ENCODE measurements at places on chromosomes 3 and 15.

DNA sequence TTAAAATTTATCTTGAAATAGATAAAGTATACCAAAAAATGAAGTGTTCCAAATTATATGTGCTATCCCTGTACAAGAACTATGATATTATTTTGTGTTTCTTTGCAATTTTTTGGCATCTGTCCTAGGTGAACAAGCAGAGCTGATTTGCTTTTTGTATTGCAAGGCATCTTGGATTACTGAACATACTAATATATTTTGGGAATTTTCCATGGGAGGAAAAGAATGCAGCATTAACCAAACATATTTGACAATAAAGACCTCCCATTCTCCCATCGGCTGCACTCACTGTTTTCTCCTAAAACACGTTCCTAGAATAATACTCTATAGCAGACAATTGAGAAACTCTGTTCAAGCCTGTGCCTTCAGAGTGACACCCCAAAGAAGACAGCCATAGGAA lies 265.1 kb upstream of the ALCAM start:
- H3K27ac ChIP-seq = no peak overlapping the region
- no peak overlapping the region for H3K4me3 ChIP-seq
- H3K27me3 ChIP-seq = no peaks in the 10 kb centered on the region
- no peaks in the 10 kb centered on the region for H3K4me1 ChIP-seq
- no peaks in the 10 kb centered on the region for H3K36me3 ChIP-seq

- no peak overlapping the region for H3K27ac ChIP-seq
- DNase-seq = no peak
- no peaks in the 10 kb centered on the region for H3K27me3 ChIP-seq
- no peak overlapping the region for H3K4me3 ChIP-seq
- H3K36me3 ChIP-seq = no peaks in the 10 kb centered on the region
- no peaks in the 10 kb centered on the region for H3K4me1 ChIP-seq
These were observed 8.4 kb upstream of the CRTAP start for GRCh38 chr3:33105341-33105948.

GRCh38 chr3:146071632-146072031 lies 89.4 kb downstream of the PLOD2 start:
- no peaks in the 10 kb centered on the region for H3K36me3 ChIP-seq
- H3K4me3 ChIP-seq = no peak overlapping the region
- H3K4me1 ChIP-seq = no peaks in the 10 kb centered on the region
- no peak overlapping the region for H3K27ac ChIP-seq

DNA sequence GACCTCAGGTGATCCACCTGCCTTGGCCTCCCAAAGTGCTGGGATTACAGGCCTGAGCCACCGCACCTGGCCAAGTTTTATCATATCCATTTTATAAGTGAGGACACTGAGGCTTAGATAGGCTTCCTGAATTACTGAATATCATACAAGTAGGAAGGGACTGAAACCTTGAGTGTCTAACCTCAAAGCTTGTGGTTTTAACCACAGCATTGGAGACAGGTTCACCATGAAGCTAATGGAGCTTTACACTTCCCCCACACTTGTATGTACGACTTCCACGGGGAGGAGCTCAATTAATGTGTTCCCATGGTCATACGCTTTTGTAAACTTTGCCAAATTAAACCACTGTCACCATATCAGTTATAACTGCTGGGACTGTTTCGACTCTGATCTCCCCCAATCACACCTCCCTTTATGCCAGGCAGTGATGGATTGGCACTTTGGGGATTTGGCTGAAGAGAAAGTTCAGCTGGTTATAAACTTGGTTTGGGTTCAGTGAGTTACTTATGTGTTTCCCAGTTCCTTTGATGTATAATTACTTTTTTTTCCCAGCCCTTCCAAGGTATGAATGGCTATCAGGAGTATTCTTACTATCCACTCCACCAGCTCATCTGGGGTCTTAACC lies 38.4 kb upstream of the MEIS2 start:
- no peaks in the 10 kb centered on the region for H3K36me3 ChIP-seq
- H3K27ac ChIP-seq = no peak overlapping the region
- DNase-seq = no peak
- H3K27me3 ChIP-seq = no peaks in the 10 kb centered on the region
- H3K4me1 ChIP-seq = no peaks in the 10 kb centered on the region

DNA sequence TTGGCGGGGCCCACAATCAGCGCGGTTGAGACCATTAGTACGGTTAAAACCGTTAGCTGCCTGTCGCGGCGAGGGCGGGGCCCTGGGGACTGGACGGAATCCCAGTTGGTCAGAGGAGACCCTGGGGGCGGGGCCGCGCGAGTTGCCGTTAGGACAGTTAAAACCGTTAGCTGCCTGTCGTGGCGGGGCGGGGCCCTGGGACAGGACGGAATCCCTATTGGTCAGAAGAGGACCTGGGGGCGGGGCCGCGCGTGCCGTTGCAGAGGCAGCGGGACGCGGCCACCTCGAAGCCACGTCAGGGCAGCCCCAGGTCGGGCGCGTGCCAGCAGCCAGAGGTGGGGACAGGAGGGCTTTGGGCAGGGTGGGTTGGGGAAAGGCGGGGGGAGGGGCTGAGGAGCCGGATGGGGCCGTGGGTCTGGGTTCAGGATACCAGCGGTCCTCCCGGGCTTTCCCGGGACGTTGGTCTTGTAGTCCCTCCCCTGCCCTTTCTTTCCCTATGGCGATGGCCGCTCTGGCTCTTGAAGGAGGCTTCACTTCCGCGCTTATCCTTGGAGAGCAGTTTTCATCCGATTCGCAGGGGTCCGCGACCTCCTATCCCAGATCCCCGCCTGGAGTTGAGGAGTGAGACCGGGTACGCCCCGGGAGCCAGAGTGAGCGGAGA lies 28.0 kb downstream of the KLHDC8B start:
- DNase-seq = no peak
- no peaks in the 10 kb centered on the region for H3K27me3 ChIP-seq
- H3K4me3 ChIP-seq = no peak overlapping the region
- no peaks in the 10 kb centered on the region for H3K36me3 ChIP-seq
- no peak overlapping the region for H3K27ac ChIP-seq

DNA sequence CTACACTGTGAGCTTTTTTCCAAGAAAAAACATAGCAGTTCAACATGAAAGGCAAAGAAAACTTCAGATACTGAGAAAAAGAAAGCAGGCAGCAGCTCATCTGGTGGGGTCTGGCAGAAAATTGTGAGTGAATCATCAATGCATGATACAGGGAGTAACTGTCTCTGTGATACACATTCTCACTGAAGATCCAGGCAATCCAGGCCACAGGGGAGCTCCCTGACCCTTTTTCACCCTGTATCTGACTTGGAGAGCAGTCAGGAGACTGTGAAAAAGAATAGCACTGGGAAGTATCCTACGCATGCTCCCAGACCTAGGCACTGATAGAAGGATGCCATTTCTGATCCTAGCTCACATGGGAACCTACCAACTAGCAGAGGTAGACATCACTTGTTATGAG lies 269.8 kb downstream of the MBNL1 start:
- H3K27ac ChIP-seq = no peak overlapping the region
- no peak overlapping the region for H3K4me3 ChIP-seq
- H3K4me1 ChIP-seq = no peaks in the 10 kb centered on the region
- no peak for DNase-seq

DNA sequence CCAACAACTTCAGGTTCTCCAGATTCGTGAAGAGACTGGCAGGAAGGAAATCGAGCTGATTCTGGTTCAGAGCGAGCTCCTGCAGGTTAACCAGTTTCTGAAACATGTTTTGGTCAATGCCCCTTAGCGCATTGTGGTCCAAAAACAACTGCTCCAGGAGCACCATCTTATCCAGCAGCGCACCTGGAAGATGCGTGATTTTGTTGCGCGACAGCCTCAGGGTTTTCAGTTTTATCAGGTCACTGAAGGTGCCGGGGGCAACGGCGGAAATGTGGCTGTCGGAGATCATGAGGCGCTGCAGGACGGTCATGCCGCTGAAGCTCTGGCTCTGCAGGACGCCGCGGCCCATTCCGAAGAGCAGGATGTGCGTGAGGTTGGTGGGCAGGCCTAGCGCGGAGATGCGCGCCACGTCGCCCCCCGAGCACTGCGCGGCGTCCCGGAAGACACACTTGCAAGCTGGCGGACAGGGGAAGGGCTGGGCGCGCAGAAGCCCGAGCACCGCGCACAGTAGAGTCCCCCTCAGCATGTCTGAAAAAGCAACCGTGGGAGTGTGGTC lies 1.2 kb downstream of the GP5 start:
- H3K27ac ChIP-seq = no peak overlapping the region
- no peaks in the 10 kb centered on the region for H3K36me3 ChIP-seq
- H3K27me3 ChIP-seq = 0 out of 2 replicates have a peak, but pooled peaks cover 3% of the 10 kb centered on the region
- DNase-seq = no peak
- H3K4me1 ChIP-seq = peaks cover 3% of the 10 kb centered on the region

DNA sequence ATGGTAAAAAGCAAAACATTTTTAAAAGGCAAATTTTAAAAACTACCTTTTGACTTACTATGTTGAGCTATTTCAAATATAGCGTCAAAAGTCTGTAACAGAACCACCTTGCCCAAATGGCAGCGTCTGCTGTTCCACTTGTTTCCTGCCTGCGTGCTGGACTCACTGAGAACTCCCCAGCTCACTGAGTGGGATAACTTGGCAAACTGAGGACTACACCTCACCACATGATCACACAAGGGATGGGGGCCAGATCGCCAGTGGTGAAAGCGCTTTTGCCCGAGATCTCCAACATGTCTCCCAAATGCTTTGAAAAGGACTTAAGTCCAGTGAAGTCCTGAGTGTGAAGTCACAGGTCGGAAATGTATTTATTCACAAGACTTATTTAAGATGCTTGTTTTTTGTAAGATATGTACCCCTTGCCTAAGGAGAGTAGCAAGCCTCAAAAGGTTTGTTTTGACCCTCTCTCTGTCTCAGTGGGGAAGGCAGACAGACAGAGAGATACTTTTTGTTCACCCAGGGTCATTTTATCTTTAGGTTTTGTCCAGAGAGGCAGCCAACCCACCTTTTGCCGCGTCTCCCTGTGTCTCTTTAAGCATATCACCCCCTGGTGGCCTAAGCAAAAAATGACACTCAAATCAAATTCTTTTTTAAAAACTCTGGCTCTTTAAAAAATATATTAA lies 192.6 kb downstream of the PDZRN3 start:
- no peak overlapping the region for H3K27ac ChIP-seq
- H3K4me1 ChIP-seq = peaks cover 29% of the 10 kb centered on the region
- no peak overlapping the region for H3K4me3 ChIP-seq
- no peaks in the 10 kb centered on the region for H3K36me3 ChIP-seq
- DNase-seq = peak; percentile 78

- DNase-seq = no peak
- H3K4me3 ChIP-seq = peak overlapping the region; percentile 77
- no peaks in the 10 kb centered on the region for H3K27me3 ChIP-seq
These were observed 1.7 kb downstream of the KNL1 start for GRCh38 chr15:40595773-40596172.

DNA sequence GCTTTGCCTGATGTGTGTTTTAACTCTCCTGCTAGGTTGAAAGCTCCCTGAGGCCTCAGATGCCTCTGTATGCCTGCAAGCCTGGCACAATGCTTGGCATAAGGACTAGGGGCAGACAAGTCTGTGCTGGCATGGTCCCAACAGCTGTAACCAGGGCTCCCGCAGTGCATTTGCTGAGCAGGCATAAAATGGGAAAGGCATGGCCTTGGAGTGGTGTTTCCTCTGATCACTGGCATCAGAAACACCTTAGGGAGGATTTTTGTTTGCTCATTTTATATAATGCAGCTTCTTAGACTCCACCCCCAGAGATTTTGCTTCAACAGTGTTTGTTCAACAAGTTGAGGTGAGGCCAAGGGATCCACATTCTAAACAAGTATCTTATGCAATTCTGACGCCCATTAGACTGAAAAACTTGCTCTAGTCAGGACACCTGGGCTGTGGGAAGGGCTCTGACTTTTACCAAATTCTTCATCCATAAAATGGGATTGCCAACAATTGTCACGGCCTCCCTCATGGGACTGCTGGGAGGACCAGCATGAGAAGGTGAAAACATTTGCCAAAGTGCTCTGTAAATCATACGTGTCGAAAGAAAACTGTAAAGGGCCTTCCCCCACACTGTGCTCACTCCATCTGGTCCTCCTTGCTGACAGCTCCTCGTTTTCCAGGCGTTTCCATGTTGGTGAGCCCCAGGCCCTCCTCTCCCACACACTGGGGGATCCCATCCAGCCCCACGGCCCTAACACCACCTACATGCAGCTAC lies 43.1 kb downstream of the STARD5 start:
- H3K36me3 ChIP-seq = no peaks in the 10 kb centered on the region
- H3K27ac ChIP-seq = no peak overlapping the region
- H3K27me3 ChIP-seq = no peaks in the 10 kb centered on the region
- no peaks in the 10 kb centered on the region for H3K4me1 ChIP-seq
- no peak for DNase-seq

- no peaks in the 10 kb centered on the region for H3K36me3 ChIP-seq
- no peak overlapping the region for H3K4me3 ChIP-seq
- no peaks in the 10 kb centered on the region for H3K27me3 ChIP-seq
- no peak overlapping the region for H3K27ac ChIP-seq
These were observed 72.9 kb downstream of the LRRC28 start for GRCh38 chr15:99324082-99324620.

- H3K27me3 ChIP-seq = no peaks in the 10 kb centered on the region
- no peak overlapping the region for H3K4me3 ChIP-seq
- H3K27ac ChIP-seq = no peak overlapping the region
- no peaks in the 10 kb centered on the region for H3K36me3 ChIP-seq
These were observed 17.9 kb downstream of the IL12A start for GRCh38 chr3:160006282-160007163.

- peaks cover 22% of the 10 kb centered on the region for H3K4me1 ChIP-seq
- H3K4me3 ChIP-seq = no peak overlapping the region
- peak; percentile 77 for DNase-seq
- no peaks in the 10 kb centered on the region for H3K27me3 ChIP-seq
These were observed 328.3 kb downstream of the THSD4 start for GRCh38 chr15:71443538-71443937.

DNA sequence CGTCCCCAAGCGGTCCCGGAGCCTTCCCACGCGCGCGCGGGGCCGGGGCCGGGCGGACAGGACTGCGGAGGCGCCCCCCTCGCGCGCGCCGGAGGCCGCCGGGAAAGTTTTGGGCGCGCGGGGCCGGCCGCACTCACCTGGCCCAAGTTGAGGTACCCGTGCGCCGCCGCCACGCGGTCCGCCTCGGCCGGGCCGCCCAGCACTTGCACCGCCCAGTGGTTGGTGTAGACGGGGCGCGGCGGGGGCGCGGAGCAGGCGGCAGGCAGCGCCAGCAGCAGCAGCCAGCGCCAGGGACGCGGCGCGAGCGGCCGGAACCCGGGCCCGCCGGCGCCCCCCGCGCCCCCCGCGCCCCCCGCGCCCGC lies 289 bp downstream of the PCSK6 start:
- no peaks in the 10 kb centered on the region for H3K36me3 ChIP-seq
- no peak overlapping the region for H3K4me3 ChIP-seq
- no peak overlapping the region for H3K27ac ChIP-seq

- DNase-seq = no peak
- H3K36me3 ChIP-seq = no peaks in the 10 kb centered on the region
- no peaks in the 10 kb centered on the region for H3K4me1 ChIP-seq
These were observed 18.8 kb downstream of the DPPA2 start for GRCh38 chr3:109297496-109297895.

GRCh38 chr3:56389183-56389830 lies 79.0 kb downstream of the ERC2 start:
- H3K4me1 ChIP-seq = no peaks in the 10 kb centered on the region
- DNase-seq = no peak
- H3K27me3 ChIP-seq = no peaks in the 10 kb centered on the region
- no peaks in the 10 kb centered on the region for H3K36me3 ChIP-seq
- H3K4me3 ChIP-seq = no peak overlapping the region

GRCh38 chr15:54506977-54507524 lies 528.8 kb downstream of the UNC13C start:
- no peaks in the 10 kb centered on the region for H3K4me1 ChIP-seq
- no peak overlapping the region for H3K4me3 ChIP-seq
- no peak overlapping the region for H3K27ac ChIP-seq
- H3K36me3 ChIP-seq = no peaks in the 10 kb centered on the region
- DNase-seq = no peak
